C1 segment of cervical spinal cord (tissue), 14 donors: ENCODE measurements at places on chromosomes 6 and 20.

GRCh38 chr6:169082093-169082492 is 171.6 kb downstream of the THBS2 start:
- no peak for DNase-seq

DNA sequence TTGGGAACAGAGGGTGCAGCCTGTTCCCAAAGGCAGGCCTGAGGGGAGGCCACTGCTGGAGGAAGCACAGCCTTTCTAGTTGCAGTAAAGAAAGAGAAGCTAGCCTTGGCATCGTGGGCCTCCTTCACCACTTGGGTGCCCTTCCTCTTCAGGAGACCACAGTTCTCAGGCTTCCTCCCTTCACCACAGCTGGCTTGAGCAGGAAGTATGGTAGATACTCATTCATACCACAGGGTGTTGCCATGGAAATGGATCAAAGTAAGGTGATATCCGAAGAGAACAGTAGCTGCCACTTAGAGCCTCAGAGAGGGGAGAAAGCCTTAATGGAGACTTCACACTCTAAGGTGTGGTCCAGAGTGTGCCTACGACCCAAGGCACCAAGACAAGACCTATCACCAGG is 120.4 kb upstream of the RIPOR2 start:
- no peak for DNase-seq

GRCh38 chr6:86030875-86031274 is 388.2 kb upstream of the SYNCRIP start:
- DNase-seq = no peak

- DNase-seq = no peak
Observed at GRCh38 chr6:148590883-148591282, 155.9 kb upstream of the UST start.

- DNase-seq = no peak
Observed at GRCh38 chr6:150759483-150759882, 106.0 kb upstream of the MTHFD1L start.

DNA sequence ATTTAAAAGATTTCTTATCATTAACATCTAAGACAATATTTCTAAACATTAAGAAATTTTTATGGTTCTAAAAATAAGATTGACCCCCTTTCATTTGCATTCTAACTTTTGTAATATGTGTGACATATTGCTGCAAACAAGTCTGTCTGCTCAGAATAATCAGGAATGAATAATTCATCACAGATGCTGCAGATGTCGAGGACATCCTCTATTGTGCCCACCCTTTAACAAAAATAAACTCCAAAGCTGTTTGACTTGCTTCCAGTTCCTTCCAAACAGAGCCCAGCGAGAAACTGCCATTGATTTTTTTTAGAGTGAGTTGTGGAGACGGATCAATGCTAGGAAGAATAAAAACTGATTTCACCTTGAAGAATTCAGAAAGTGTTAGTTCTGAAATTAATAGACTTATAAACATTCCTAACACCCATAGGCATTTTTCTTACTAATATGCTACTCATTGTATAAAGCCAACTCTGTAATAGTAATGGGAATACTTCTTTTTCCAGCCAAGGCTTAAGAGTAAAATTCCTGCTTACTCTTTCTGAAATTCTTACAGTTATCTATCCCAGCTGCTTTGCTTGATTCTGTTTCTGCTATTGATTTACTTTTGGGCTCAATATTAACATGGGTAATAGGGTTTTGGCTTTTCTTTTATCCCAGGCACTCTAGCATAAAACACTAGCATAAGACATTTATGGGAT is 244.8 kb upstream of the FAM83B start:
- DNase-seq = no peak

GRCh38 chr6:4892785-4893485 is 110.9 kb downstream of the RPP40 start:
- DNase-seq = no peak

DNA sequence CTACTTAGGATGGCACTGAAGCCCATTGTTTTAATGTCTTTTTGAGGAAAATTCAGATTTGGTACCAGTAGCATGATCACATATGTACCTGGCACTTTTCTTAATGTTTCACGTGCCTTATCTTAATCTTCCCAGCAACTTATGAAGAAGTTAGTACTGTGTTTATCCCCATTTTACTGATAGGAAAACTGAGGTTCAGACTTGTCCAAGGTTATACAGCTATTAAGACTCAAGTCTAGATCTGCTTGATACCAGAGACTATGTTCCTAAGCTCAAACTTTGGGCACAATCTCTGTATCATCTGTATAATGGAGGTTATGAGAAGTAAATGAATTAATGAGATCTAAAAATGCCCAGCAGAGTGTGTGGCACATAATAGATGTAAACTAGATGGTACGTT is 179.7 kb upstream of the SUPT3H start:
- no peak for DNase-seq

- no peak for DNase-seq
Observed at GRCh38 chr6:108874470-108875160, 26.4 kb downstream of the ARMC2 start.

DNA sequence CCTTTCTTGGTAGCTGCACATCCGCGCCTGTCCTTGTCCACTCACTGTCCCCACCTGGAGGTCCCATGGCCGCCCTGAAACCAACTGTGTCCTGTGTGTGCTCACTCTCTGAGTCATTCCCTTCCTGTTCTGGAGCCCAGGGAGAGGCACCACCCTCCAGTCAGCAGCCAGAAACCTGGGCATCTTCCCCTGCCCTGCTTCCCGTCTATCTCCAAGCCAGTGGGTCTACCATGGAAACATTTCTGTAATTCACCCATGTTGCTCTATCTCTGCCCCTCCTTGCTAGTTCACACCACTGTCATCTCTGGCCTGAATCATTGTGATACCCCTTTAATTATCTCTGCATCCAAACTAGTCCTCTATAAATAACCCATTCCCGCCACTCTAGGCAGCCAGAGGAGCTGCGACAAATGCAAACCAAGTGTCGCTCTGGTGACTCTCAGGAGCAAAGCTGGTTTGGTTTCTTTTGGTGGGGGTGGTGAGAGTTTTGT is 28.8 kb upstream of the SYNJ2 start:
- no peak for DNase-seq

DNA sequence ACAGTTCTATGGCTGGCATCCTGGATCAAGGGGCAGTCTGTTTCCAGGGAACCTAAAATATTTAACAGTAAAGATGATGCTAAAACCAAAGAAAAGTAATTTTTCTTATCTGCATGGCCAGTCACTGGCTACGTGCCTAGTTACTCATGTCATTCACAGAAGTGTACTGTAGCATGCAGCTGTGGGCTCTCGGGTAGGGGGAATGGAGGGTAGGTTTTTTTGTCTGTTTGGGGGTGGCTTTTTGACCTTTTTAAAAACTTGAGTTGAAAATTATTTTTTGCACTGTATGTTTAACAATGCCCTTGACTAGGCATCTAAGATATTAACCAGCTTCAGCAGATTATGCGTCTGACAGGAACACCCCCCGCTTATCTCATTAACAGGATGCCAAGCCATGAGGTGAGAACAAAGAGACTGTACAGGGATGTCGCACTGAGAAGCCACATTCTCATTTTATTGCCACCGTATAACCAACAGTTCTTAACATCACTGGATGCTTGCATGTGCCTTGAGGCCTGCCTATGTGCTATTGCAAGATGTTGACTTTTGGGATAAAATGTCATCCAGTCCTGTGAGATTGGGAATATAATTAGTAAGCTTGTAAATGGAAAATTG is 30.3 kb upstream of the MAPK13 start:
- no peak for DNase-seq

DNA sequence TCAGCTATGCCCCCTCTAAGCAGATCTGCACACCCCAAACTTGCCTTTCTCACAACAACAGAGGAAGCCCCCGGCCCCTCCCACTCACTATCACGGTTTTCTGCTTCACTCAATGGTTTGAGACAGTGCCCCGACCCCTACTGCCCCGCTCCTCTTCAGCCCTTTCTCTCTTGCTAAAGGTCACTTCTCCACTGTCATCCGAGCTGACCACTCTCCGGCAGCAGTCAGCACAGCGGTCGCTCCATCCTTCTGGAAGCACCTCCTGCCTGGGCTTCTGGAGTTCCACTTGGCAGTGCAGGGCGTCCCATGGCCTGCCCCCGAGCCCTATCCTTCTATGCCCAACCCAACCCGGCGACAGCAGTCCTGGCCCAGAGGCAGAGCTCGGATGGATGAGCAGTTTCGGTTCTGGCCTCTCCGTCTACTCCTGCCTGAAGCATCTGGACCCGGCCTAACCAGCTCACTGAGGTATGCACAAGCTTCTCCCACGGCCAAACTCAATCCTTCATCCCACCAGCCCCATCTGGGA is 4.1 kb downstream of the CTSZ start:
- no peak for DNase-seq

DNA sequence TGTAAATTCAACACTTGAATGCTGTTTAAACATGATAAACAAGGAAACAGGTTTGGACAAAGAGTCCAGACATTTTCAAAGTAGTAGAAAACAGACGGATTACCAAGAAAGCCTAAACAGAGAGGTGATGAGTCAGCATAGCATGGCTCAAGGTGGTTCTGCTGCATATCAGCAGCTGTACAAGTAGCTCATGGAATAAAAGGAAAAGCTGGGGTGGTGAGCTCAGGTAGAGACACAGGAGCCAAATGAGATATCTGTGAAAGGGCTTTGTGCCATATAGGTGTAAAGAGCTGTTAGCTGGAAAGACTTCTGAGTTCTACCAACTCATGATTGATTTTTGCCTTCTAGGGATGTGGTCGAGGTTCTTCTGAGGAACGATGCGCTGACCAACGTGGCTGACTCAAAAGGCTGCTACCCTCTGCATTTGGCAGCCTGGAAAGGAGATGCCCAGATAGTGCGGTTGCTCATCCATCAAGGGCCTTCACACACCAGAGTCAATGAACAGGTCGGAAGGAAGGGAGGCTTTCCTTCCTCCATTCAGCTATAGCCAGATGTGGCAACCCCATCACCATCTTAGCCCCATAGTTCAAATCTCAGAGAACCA is 80.7 kb downstream of the ANKS1A start:
- no peak for DNase-seq

DNA sequence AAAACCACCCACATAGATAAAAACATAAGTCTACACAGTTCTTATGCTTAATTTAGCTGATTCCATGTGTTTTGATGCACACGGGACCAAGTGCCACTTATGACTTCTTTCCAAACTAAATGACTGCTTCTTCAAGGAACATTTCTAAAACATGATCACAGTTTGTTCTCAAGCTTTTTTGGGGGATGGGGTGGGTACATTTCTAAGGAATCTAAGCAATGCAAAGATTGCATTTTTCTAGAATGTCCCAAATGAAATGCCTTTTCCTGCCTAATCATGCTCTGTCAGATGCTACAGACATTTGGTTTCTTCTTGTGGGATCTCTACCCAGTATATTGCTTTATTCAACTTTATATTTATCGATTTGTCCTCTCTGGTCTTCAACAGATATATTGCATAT is 496.8 kb upstream of the JAG1 start:
- no peak for DNase-seq

DNA sequence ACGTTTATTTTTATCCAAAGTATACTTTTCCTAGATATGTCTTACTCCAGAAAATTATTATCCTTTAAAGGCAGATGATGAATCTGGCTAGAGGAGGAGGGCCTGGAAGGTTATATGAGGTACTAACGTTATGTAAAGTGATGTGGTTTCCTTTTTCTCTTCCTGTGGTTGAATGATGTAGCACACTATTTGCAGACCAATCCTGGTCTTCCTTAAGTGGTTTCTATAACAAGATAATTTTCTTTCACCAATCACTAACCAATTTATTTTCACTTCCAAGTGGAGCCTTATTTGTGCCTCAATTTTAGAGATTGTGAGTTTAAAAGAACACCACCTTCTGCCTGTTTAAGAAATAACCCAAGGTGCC is 154.6 kb upstream of the SOX4 start:
- no peak for DNase-seq

- DNase-seq = no peak
Observed at GRCh38 chr6:169800116-169800667, 48.8 kb downstream of the ERMARD start.

GRCh38 chr20:50587291-50587961 is 77.2 kb downstream of the PTPN1 start:
- no peak for DNase-seq

DNA sequence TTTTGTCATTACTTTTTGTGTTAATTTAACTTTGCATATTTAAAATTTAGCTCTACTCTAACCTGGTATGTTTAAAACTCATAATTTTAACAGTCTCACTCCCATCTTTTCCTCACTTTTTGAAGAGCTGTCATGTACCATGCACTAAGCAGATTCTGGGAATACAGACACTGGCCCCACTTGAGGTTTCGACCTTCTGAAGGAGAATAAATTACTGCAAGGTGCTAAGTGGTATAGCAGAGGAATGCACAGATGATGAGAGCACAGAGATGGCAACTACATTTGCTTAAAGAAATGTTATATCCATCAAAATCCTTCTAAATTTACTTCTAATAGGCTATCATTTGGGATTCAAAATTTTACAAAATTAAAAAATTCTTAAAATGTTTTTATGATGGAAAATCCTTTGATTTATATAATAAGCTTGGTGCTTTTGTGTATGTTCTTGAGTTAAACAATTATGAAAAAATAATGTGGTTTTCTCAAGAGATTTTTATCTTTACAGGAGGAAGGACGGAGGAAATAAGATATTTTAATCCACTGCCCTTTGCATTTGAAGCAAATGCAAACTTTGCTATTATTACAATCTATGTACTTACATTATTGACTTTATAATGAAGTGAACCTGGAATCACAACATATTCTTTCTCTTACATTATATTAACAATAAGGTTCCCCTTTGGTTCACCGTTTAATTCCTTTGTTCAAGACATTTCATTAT is 79.3 kb downstream of the AHI1 start:
- DNase-seq = no peak

GRCh38 chr6:40389254-40389653 is 197.9 kb downstream of the LRFN2 start:
- DNase-seq = no peak

DNA sequence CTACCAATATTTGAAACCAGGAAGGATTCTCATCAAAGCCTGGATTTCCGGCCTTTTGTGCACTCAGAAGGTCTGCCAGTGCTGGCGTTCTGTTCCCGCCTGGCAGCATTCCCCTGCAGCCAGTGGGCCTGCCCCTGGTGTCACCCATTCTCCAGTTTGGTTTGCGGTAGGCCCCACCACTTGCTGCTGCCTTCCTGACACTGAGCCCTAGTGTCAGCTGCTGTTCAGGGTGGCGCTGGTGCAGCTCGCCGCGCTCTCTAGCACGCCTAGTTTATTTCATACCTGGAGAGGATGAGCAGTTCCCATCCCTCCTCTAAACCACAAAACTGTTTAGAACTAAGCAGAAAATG is 9.5 kb downstream of the NPEPL1 start:
- DNase-seq = no peak

GRCh38 chr20:15076785-15077184 is 739.4 kb upstream of the FLRT3 start:
- DNase-seq = no peak

- no peak for DNase-seq
Observed at GRCh38 chr6:43738877-43739641, 31.0 kb upstream of the VEGFA start.

DNA sequence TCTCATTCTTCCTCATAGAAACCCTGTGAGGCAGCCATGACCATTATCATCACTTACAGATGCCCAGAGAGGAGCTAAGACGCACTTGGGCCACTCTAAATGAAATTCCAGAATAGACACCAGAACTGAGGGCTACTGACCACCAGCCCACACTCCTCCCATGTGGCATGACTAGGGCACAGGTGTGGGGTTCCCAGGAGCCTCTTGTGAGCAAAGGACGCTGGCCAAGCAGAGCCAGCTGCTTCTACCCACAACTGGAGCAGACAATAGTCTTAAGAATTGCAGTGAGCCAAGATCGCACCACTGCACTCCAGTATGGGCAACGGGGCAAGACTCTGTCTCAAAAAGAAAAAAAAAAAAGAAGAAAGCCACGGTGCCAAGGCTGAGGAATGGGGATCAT is 10.0 kb downstream of the AHCY start:
- DNase-seq = no peak
